Neural crest cell (in vitro differentiated cells): ENCODE measurements at places on chromosomes 4 and X.

GRCh38 chr4:7877176-7877575, 62.5 kb downstream of the AFAP1 start:
- DNase-seq = no peak

DNA sequence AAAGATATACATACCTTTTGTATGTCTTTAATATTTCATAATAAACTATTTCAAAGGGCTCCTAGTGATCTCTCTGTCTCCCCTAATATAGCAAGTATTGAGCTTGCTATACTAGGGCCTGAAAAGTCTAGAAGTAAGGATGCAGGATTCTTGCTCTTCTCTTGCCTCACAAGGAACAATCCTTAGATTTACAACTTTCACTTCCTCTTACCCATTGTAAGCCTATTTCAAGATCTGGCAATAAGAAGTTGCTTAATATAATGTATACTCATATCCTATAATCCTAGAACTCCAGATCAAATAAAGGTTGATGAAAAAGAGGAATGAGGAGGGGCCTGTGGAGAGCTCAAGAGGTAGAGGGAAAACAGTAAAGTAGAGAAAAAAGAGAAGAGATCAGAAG, 40.8 kb upstream of the CHRDL1 start:
- DNase-seq = no peak

GRCh38 chr4:8110071-8110986, 48.3 kb downstream of the ABLIM2 start:
- DNase-seq = peak; percentile 44

DNA sequence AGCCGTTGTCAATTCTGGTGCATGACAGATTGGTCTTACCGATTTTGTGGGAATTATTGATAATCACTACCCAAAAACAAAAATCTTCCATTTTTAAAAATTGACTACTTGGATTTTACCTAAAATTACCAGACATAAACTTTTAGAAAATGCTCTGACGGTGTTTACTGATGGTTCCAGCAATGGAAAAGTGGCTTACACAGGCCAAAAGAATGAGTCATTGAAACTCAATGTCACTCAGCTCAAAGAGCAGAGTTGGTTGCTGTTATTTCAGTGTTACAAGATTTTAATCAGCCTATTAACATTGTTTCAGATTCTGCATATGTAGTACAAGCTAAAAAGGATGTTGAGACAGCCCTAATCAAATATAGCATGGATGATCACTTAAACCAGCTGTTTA, 23.0 kb upstream of the UGT2B17 start:
- no peak for DNase-seq

GRCh38 chrX:10112510-10112909, 44.3 kb upstream of the CLCN4 start:
- no peak for DNase-seq

- no peak for DNase-seq
Measured at GRCh38 chr4:102321260-102321995, 23.9 kb downstream of the SLC39A8 start.

DNA sequence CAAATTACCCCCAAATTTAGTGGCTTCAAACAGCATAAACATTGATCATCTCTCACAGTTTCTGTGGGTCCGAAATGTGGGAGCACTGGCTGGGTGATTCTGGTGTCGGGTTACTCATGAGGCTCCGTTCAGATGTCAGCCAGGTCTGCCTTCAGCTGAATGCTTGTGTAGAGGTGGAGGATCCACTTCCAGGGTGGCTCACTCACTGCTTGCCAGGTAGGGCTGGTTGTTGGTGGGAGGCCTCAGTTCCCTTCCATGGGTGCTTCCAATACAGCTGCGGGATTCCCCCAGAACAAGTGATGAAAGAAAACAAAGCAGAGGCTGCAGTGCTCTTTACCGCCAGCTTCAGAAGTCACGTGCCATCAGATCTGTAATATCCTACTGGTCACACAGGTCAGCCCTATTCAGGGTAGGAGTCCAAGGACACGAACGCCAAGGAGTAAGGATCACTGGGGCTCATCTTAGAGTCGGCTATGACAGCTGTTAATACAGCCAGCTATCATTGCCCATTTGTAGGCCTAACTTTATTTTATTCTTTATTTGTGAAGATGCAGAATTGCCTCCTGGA, 1.1 kb upstream of the SMIM43 start:
- DNase-seq = no peak

DNA sequence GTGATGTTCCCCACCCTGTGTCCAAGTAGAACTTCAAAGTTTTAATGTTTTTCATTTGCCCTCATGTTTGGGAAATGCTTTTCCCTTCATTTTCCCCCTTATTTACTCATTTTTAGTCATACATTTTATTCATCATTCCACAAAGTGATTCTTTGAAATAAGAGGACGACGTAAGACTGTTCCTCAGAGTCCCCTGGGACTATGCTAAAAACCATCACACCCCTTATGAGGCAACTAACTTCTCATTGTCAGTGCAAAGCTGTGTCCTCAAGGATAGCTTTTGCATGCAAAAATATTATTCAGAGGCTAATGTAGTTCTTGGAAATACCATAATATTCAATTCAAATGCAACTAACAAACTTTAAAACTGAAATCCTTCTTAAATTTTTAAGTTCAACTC, 14.8 kb upstream of the ADGRG2 start:
- DNase-seq = no peak

DNA sequence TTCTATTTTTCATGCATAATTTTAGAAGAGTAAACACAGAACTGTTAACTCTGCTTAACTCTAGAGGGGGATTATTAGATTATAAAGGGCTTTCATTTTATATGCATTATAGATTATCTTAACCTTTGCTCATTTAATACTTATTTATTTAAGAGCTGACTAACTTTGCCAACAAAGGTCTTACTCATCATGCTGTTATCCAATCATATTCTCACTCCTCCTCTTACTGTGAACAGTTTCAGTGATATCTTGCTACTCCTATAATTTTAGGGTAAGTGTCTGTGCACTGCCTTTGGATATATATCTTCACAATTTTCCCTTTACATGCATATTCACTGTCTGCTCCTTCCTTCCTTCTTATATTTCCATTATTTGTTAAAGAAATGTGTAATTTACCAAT, 1814.9 kb downstream of the STIM2 start:
- DNase-seq = no peak

- DNase-seq = no peak
Measured at GRCh38 chr4:78095081-78095480, 38.0 kb downstream of the FRAS1 start.

DNA sequence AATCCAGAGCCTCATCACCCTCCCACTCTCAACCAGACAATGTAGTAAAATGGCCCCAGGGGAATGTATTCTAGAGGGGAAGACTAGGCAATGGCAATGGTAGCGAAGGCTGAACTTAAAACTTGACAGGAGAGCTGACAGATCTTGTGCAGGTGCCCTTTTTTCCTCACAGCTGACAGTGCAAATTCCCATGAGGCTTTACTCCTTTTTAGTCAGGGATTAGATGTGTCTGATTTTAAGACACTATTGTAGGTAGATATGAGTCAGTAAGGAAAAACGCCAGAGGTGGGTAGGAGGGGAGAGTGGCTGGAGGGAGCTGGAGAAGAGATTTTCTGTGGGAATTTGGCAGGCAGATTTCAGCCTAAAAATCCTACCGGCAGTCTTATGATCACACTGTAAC, 10.7 kb downstream of the CAPN6 start:
- no peak for DNase-seq

DNA sequence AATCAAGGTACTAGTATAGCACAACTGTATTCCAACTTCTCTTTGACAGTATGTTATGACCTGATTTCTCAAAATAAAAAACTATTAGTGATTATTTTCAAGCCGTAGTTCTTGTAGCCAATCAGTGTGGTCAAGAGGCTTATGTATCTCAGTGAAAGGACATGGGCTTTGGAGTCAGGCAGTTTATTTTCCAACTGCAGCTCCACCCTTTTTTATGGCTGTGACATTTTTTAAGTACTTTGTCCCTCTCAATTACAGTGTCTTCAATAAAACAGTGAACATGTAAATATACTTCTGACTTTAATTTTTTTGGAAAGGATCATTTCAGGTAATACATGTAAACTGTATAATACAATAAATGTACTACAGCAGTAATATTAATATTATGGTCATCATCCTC, 30.0 kb downstream of the HTN1 start:
- DNase-seq = no peak

DNA sequence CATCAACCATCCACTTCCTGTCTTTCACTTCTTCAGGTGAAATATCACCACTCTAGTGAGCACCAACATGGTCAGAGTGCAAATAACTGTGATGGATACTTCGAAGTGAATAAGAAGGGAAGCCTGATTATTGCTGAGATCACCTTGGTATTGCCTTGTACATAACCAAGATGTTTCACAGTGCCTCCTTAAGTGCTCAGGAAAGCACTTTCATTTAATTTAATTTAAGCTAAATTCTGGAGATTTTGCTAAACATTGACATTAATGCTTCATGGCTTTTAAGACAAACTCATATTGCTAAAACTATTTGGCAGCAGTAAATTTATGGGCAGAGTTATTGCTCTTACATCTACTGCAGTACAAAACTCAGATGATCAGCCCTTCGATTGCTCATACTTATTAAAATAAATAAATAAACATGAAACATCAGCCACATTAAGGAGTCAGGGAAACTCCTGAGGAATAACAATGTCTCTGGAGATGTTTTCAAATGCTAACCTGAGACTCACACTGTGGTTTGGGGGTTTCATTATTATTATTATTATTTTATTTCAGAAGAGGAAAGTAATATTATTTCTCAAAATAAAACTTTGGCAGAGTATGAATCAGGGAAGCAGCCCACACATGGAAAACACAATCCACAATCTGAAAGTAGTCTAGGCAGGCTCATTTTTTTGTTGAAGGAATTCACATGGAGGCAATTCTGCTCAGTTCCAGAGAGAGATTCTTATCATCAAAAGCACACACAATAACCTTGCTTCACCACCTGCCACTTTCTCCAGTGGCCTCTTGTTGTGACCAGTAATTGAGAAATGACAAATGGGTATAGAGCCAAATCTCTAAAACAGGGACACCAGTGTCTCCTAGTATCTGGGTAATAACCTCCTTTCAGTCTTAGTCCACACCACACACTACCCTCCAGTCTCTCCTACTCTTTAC, 344.2 kb downstream of the MAPK10 start:
- no peak for DNase-seq

GRCh38 chr4:169338241-169338640, 67.5 kb upstream of the SH3RF1 start:
- no peak for DNase-seq

DNA sequence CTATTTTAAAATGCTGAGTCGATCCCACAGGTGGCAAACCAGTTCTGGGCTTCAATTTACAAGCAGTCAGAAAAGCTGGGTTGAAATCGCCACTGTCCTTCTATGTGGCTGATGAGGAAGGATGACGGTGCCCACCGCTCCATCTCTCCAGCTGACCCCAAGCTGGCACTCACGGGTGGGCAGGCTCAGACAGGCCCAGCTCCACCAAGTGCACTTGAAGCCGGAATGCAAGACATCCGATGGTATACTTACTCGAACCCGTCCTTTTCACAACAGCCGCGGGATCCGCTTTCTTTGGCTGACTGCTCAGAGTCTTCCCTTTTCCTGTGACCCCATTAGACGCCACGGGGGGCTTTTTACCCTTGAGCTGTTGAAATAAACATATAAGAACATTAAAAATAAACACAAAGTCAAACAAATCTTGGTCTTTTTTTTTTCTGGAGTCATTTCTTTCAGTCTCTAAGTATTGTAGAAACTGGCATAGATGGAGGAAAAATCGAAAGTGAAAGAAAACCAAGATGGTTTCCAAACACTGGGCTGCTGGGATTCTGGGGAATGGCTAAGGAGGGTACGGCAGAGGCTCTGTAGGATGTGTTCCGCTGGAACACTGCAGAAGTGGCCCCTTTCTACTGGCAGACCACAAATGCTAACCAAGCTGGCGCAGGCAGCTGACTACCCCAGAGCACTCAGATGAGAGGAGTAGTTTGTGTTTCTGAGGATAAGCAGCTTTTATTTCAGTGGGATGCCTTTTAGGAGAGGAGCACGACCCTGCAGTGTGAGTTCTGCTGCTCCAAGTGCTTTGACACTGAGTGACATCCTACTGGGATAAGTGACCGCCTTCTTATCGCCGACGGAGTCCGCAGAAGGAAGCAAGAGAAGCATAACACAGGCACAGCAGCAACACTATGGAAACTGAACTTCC, 160.9 kb downstream of the AFAP1 start:
- DNase-seq = no peak

DNA sequence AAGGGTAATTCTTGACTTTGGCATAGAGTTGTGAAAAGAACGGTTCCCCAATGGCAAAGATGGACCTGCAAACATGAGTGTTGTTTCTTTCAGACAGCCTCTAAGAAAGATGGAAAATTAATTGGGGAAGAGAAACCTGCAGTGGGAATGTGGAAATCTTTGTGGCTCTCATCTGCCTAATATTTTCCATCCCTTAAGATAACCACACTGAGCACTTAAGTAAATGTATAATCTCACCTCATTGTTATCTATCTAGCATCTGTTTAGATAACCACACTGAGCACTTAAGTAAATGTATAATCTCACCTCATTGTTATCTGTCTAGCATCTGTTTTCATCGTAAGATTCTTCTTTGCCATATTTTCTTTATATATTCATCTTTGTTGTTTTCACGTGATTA, 149.3 kb downstream of the NWD2 start:
- no peak for DNase-seq

DNA sequence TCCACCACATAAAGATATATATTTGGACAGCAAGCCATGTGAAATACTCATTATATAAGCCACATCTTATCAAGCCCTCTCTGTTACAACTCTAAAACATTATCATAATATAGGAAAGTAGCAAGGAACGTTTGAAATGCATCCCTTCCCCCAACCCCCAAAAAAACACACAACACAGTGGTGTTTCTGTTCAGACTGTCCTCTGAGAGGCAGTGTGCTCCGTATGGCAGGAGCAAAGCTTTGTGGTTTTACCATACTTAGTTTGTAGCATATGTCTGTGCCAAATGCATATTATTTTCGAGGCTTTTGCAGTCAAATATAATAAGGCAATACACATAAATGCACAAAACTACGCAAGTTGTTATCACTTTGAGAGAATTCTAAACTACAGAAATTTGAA, 194.2 kb downstream of the RAPGEF2 start:
- DNase-seq = no peak

DNA sequence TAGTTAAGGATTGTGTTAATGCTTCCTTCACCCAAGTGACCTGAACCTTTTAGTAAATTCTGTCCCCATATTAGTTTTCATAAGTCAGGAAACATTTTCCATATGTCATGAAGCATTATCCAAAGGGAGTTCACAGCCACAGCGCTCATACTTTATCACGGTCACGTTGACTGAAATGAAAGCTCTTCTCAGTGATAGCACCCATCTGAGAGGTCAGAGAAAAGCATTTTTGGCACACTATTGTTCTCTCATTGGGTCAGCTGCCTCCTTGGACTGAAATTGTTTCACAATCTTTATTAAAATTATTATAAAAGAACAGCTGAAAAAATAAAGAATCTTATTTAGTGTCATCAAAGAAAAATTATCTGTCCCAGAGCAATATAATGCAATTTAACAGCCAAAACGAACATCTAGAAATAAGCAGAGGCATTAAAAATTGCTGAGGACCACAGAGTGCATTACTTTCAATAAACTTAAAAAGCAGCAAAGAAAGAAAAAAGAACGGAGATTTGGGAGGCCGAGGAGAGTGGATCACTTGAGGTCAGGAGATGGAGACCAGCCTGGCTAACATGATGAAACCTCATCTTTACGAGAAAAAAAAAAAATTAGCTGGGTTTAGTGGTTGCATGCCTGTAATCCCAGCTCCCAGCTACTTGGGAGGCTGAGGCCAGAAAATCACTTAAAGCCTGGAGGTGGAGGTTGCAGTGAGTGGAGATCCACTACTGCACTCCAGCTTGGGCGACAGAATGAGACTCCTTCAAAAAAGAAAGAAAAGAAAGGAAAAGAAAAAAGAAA, 680.8 kb upstream of the FAM241A start:
- DNase-seq = no peak

- DNase-seq = no peak
Measured at GRCh38 chr4:108291137-108291536, 122.4 kb upstream of the LEF1 start.
